ENCODE measurements at places on chromosomes 7 and 10.

GRCh38 chr10:70576803-70577517 lies 25.6 kb downstream of the PRF1 start:
- DNase-seq = no peak

DNA sequence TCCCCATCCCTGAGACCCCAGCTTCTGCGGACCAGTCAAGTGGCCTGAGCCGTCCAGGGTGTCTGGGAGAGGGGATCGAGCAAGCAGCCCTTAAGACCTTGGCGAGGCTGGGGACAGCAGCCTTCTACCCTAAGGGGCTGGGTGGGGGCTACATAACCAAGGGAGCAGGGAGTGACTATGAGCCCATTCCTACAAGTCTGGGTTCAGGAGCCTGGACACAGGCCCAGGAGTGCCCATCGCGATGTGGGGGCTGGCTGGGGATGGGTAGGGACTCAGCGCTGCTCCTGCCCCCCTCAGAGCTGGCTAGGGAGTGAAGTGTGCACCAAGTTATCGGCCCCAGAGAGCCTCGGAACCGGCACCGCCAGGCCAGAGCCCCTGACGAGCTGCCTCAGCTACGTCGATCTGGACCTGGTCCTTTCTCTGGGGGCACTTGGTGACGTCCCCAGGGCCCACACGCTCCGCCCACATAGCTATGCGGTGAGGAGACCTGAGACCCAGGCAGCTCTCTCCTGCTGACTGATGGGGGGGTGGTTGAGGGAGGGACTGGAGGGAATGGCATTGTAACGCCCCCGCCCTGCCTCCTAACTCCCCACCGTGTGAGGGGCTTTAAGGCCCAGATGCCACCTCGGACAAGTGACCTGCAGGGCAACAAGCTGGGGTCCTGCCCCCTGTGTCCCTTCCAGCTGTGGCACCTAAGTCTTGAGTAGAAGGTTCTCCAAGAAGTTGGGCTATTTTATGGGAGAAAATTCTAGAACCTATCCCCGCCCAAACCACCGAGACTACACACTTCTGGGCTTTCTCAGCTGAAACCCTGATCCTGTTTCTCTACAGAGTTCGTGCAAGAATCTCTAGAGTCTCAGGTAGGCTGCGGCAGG lies 2.5 kb downstream of the SAP25 start:
- DNase-seq = no peak

DNA sequence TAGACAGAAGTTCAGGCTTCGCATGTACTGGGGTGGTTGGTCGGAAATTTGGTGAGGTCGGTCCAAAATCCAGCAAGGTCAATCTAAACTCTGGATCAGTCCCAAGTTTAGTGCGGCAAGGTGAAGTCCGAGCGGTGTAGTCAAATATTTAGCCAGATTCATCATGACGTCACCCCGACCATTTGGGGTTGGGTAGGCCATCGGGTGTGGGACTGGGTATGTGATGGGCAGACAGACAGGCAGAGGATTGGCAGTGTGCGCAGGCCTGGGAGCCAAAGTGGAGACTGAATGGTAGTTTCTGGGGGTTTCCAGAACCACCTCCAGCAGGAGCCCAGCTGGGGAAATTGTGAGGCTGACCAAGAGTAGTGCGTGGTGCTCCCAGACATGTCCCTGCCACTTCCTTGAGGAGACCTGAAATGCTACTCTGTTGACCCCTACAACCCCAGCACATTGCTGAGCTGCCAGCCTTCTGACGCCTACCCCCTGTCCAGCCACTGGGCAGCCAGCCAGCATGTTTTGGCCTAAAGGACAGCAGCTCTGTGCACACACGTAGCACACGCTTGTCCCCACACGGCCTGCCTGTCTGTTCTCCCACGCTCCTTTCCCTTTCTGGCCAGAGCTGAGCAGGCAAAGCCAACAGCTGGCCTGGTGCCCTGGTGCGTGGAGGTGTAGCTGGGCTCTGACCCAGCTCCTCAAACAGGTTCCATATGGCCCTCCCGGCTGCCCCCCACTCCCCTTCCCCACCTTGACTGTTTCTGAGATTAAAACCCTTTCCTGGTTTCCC lies 55.9 kb downstream of the FAM241B start:
- no peak for DNase-seq

- no peak for DNase-seq
Observed at GRCh38 chr10:125348536-125348935, 188.2 kb upstream of the CTBP2 start.

GRCh38 chr7:150962553-150963399 lies 15.3 kb downstream of the KCNH2 start:
- DNase-seq = no peak
